HEK293T (cell line): ENCODE measurements at places on chromosomes 5 and 9.

DNA sequence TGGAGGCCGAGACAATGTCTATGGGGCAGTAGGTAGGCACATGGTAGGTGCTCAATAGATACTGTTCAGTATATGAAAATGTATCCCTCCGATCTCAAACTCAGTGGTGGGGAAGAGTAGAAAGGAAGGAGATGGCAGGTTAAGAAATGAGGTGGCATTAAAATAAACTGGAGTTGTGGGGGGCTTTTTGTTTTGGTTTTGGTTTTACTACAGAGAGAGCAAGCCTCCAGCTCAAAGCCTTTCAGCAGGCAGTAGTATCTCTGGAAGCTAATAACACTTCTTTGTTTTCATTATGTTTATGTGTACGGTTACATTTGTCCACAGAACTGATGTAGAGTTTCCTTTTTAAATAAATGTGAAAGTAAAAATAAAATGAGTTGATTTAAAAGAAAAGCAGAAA is 8.6 kb downstream of the MFAP3 start:
- DNase-seq, result no peak

GRCh38 chr5:154214371-154215106 is 24.0 kb downstream of the GALNT10 start:
- no peak for DNase-seq

GRCh38 chr9:129981180-129981907 is 61.6 kb downstream of the FNBP1 start:
- no peak for DNase-seq

GRCh38 chr9:115398996-115399395 is 281.0 kb upstream of the TNC start:
- DNase-seq, result no peak

DNA sequence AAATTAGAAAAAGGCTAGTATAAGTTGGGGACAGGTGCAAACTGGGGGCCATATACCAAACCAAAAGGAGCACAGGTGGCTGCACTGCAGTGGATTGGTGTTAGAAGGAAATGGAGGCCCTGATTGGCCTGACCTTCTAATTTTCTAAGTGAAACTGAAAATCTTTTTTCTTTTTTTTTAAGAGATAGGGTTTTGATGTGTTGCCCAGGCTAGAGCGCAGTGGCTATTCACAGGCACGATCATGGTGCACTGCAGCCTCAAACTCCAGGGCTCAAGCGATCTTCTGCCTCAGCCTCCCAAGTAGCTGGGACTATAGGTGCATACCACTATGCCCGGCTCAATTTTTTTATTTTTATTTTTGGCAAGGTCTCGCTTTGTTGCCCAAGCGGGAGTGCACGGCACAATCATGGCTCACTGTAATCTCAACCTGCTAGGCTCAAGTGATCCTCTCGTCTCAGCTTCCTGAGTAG is 9.8 kb upstream of the CCDC69 start:
- DNase-seq, result no peak

GRCh38 chr5:14450018-14450524 is 131.5 kb upstream of the OTULINL start:
- no peak for DNase-seq

GRCh38 chr5:20528471-20528870 is 540.5 kb upstream of the CDH18 start:
- no peak for DNase-seq

DNA sequence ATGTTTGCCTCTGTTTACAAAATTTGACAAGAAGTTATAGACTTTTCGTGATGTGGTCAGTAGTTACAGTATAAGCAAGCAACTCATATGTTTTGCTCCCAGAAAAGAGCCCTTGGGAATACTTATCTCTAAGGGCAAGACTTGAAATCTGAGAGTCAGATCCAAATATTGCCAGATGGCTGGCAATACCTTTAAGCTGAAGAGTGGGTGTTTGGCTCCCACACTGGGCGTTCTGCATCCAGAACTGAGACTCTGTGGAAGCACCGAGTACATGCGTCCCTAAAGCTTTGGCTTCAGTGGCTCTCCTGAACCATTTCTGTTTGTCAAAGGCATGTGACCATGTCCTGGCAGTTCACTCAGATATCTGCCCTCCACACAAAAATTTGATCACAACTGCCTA is 194.1 kb downstream of the DCP2 start:
- no peak for DNase-seq

- DNase-seq, result no peak
These were observed 33.3 kb upstream of the RNF38 start for GRCh38 chr9:36433386-36433785.

DNA sequence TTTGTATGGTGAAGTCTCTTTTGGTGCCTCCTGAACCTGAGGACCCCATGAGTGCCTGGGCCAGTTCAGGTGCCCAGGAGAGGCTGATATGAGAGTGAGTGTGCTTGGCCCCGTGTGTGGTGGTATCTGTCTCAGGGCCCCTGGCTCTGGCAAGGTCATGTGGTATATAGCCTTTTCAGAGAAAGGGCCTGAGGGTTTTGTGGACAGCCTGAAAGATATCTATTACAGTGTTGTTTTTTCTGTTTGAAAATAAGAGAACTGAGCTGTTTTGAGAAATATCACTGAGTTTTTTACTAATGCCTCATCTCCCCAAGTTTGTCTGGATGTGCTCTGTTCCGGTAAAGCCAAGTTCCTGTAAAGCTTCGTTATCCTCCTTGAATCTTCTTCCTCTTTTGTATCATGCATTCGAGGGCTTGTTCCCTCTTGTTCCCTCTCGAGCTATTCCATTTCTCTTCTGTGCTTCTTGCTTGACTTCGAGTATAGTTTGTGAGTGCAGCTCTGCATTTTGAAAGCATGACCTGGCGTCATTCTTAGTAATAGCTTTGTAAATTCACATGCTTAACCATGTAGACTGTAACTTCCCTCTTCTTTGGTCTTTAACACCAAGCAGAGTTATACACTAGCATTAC is 122.3 kb downstream of the MAST4 start:
- no peak for DNase-seq

DNA sequence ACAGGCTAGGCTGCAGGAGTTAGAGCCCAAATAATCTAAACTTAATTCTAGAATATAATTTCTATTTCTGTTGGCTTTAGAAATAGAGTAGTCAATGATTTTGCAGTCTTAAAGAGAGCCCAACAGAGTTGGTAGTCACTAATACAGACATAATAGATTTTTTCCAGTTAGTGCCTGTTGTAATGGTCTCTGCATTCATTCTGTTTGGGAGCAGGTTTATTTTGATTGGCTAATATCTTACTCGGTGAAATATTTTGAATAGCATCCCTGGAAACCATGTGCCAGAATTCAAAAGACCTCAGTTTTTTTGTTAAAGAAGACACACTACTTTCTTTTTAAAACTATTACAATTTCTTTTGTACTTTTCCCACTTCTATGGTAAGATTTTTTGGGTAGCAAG is 107.2 kb downstream of the RASGRF2 start:
- DNase-seq, result no peak

DNA sequence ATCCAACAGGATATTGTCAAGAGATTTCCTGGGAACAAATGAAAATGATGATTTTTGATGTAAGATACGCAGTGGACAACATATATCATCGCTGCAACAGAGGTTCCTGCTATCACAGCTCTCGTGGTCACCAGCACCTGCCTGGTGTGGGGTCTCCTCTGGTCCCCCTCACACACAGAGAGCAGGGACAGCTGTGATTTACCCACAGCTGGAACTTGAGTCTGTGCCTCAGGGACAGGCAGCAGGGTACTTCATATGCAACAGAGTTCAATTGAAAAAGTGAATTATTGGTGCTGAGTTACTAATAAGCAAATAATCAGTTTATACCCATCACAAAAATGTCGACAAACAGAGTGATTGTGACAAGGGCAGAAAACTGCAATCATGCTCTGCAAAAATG is 93.4 kb downstream of the LMX1B start:
- no peak for DNase-seq

GRCh38 chr9:93115486-93116071 is 18.5 kb downstream of the NINJ1 start:
- no peak for DNase-seq

- no peak for DNase-seq
These were observed 226.5 kb upstream of the ANKRD55 start for GRCh38 chr5:56459394-56460194.

- no peak for DNase-seq
These were observed 599.8 kb downstream of the EBF1 start for GRCh38 chr5:158499892-158500418.

DNA sequence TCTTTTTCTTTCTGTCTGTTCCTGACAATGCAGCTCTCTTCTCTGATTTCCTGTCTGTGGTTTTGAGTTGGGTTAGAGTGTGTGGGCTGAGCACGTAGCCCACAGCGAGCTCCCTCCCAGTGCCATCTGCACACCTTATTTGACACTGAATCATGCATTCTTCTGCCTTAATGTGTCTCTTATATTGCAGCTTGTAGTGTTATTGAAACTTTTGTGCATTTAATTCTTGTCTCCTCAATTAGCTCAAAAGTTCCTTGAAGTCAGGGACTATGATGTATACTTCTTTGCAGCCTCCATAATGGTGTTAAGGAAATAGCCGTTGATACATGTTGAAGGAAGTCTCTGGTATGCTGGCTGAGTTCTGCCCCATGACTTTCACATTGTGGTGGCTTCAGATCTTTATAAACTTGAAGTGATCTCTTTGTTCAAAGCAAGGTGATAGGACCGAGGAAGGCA is 576.2 kb upstream of the CLINT1 start:
- no peak for DNase-seq

- no peak for DNase-seq
These were observed 360.1 kb downstream of the DMAC1 start for GRCh38 chr9:7439355-7439995.

GRCh38 chr9:131387394-131387793 is 6.5 kb upstream of the PRRC2B start:
- DNase-seq, result no peak

GRCh38 chr9:136344544-136345280 is 17.4 kb downstream of the GPSM1 start:
- no peak for DNase-seq

GRCh38 chr9:14303521-14303920 is 10.4 kb downstream of the NFIB start:
- no peak for DNase-seq

DNA sequence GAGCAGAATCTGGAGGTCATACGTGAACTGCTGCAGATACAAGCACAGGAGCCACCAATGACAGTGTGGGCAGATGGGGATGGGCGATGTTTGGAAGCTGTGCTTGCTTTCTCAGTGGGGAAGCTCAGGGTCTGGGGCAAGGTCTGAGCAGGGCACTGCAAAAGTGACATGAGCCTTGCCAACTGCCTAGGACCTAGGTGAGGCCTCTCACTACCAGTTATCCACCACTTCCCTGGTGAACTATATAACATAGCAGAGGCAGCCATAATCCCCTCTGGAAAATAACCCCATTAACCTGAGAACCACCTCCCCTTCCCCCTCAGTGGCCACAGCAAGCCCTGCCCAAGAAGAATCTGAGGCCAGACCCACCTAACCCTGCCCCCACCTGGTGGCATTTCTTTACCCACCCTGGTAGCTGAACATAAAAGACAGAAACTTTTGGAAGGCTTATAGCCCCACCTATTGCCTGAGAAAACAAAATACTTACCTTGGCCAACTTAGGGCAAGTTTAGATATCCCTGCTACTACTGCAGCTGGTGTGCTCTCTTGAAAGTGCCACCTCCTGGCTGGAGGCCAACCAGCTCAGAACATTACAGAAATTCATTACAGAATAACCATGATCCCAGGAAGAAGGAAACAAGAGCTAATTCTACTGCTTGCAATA is 18.8 kb upstream of the SPEF2 start:
- no peak for DNase-seq

- no peak for DNase-seq
These were observed 1209.3 kb upstream of the CDH6 start for GRCh38 chr5:29984156-29984540.

GRCh38 chr9:444528-444927 is 229.9 kb downstream of the DOCK8 start:
- DNase-seq, result no peak

DNA sequence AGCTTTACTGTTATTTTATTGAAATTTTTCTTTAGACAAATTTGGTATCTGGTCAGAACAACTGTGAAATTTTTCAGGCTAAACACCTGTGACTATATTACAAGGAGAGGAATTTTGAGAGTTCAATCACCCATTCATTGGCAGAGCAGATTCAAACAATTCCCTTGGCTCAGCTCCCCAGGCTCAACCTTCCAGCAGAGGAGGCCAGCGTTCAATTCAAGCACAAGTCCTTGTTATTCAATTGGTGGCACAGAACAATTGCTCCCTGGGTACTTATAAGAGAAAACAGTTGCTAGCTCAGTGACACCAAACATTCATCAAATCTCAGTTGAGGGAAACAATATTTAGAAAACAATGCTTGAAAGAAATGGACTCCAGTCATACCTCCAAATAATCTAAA is 83.3 kb downstream of the SUSD1 start:
- DNase-seq, result no peak

DNA sequence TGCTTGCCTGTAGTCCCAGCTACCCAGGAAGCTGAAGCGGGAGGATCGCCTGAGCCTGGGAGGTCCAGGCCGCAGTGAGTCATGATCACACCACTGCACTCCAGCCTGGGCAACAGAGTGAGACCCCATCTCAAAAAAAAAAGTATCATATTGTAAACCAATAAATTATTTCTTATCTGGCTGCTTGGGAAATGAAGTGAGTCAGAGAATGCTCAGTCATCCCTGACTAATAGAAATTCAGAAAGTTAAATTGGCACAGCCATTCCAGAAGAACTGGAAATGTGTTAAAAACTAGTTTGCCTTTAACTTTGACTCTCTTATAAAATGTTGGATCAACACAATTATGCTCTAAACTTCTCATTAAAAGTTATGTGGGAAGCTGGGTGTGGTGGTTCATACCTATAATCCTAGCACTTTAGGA is 9.8 kb upstream of the GNE start:
- no peak for DNase-seq

DNA sequence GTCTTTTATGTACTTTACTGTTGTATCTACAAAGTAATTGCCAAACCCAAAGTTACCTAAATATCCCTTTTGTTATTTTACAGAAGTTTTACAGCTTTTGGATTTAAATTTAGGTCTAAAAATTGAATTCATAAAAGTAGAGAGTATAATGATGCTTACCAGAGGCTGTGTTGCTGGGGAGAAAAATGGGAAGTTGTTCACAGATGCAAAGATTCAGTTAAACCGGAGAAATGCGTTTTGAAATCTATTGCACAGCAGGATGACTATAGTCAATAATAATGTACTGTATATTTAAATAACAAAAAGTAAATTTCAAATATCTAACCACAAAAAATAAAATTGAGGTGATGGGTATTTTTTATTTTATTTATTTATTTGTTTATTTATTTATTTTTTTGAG is 2.6 kb upstream of the ANKRD18A start:
- no peak for DNase-seq

DNA sequence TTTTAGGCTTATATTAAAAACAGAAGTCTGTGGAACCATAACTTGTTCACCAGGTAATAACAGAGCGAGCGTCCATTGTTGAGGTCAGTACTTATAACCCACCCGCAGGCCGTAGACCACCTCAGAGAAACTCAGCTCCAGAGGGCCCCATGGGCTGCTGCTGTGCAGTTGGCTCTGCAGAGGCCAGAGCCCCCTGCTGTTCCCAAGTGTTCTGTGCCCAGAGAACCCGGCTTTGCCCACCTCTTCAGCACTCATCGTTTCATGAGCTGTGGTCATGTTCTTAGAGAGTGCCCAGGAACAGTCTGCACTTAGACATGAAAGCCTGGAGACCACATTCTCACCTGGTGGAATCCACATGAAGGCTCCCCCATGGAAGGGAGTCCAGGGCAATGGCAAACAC is 50.4 kb upstream of the SLC2A8 start:
- DNase-seq, result no peak

- no peak for DNase-seq
These were observed 34.4 kb downstream of the P4HA2 start for GRCh38 chr5:132193165-132193694.
